ENCODE measurements at places on chromosomes 3 and 15. TPM values are rescaled to one million over a fixed set of nuclear protein-coding genes. Genes with fewer than 3 reads are reported as not detected.
A peak's percentile ranks its signal among the peaks of the same experiment; 100 is the strongest.

DNA sequence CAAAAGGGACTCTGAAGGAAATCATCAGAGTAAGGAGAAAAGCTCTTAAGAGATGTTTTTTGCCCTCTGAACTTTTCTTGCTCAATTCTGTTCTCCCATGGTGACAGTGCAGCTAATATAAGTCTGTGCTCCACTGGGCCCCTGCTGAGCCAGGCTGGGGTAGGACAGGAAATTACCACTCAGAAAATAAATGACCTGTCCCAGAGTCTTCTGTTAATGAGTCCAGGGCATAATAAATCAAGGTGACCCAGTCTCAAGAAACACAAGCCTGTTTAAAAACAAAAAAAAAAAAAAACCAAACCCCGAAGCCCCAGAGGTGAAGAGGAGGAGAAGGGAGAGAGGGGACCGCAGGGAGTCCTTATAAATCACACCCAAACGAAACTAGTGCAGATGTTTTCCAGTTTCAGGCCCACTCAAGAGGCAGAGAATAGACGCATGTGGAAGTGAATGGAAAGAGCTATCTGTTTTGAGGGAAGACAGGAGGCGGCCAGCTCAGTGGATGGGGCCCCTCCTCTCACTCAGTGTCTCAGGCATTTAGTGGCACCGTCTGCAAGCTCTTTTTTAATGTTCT lies 59.8 kb upstream of the BOC start:
- ATAC-seq: peak; percentile 87

- no peak for ATAC-seq
These were observed 87.4 kb upstream of the CCNL1 start for GRCh38 chr3:157247391-157247790.

- ATAC-seq: no peak
These were observed 138.8 kb downstream of the MYLK start for GRCh38 chr3:123745184-123745855.

- ATAC-seq: no peak
These were observed 463.7 kb upstream of the ARHGEF26 start for GRCh38 chr3:153657461-153657860.

GRCh38 chr3:43968465-43968864 lies 273.2 kb upstream of the TOPAZ1 start:
- ATAC-seq: no peak

GRCh38 chr3:140277886-140278285 lies 342.9 kb downstream of the CLSTN2 start:
- ATAC-seq: no peak

DNA sequence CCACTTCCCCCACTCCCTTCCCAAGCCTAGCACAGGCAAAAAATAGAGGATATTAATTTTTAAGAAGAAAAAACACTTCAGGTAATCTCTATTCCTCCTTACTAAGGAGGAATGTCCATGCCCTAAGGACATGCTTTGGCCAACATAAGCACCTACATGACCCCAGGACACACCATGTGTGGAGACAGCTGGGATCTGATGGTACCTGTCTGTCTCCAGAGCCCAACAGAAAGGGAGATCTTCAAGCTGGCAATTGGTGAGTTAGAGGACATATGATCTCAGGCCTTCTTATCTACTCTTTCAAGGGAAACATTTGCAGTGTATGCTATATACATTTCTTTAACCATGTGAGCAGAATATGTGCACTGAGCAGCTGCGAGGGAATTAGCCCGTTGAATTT lies 7.0 kb downstream of the TM4SF4 start:
- no peak for ATAC-seq

GRCh38 chr3:150286390-150287147 lies 121.5 kb upstream of the TSC22D2 start:
- ATAC-seq: peak; percentile 50

- no peak for ATAC-seq
These were observed 214.5 kb downstream of the SNRPN start for GRCh38 chr15:25169318-25169717.

GRCh38 chr3:40237889-40238571 lies 71.5 kb upstream of the EIF1B start:
- ATAC-seq: no peak

DNA sequence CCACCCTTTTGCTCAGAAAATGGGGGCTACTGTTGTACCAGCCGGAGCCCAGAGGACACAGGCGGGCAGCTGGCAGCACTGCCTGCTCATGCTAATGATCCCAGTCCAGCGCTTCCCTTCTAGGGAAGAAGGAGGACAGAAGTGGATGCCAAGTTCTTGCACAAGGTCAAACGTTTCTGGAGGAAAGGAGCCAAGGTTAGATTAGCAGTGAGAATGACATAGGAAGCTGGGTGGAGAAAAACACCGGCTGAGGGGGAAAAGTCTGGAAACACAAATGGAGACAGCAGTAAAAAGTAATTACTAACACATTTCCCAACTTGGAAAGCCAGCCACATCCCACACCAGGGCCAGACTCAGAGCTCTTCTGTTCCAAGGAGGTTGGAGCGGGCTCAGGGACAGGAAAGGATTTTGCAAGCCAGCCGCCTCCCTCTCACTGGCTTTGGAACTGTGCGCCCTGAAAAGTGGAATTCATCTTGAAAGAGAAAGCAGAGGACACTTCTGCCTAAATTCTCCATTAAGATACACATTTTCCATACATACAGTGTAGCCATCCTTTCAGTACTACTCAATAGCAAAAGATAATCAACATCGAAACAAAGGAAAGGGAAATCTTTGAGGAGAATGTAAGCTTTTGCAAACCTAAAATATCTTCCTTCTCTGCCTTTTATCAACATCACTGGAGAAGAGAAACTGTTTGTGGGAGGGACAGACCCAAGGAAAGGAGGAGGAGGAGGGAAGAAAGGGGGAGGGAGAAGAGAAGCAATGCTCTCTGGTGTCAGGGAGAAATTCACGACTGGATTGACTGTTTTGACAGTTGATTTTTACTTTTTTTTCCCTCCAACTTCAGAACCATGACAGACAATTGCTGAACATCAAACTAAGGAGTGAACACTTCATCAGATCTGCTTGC lies 133.6 kb downstream of the CD47 start:
- peak; percentile 95 for ATAC-seq

DNA sequence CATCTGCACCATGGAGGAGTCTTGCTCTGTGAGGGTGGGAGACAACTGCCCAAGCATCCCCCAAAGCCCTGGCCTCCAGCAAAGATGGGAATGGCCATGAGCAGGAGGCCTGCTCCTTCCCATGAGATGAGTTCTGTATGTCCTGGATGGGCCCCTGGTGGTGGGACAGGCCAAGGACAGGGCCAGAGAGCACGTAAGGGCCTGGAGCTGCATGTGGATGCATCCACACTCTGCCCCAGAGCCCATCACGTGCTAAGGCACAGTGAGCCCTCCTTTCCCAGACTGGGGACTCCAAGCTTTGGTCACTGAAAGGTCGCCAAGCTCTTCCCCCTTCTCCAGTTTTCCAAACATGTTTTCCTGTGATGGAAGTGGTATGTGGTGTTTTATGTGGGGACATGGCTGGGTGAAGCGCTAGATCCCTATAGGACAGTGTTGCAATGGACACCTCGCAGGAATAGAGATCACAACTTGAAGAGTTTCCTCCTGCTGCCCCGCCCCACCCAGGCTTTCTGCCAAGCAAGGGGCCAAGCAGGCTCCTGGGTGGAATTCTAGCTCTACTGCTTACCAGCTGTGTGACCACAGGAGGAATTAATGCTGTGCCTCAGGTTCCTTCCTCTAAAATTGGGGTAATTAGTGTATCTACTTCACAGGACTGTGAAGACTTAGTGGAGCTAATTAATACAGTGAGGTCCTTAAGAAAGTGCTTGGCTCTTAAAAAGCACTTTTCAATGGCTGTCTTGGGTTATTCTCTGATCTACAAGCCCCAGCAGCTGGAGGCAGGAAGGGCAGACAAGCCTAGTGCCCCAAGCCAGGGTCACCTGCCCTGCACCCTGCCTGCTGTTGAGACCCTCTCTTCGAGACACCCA lies 106.4 kb upstream of the RPL32 start:
- peak; percentile 50 for ATAC-seq

DNA sequence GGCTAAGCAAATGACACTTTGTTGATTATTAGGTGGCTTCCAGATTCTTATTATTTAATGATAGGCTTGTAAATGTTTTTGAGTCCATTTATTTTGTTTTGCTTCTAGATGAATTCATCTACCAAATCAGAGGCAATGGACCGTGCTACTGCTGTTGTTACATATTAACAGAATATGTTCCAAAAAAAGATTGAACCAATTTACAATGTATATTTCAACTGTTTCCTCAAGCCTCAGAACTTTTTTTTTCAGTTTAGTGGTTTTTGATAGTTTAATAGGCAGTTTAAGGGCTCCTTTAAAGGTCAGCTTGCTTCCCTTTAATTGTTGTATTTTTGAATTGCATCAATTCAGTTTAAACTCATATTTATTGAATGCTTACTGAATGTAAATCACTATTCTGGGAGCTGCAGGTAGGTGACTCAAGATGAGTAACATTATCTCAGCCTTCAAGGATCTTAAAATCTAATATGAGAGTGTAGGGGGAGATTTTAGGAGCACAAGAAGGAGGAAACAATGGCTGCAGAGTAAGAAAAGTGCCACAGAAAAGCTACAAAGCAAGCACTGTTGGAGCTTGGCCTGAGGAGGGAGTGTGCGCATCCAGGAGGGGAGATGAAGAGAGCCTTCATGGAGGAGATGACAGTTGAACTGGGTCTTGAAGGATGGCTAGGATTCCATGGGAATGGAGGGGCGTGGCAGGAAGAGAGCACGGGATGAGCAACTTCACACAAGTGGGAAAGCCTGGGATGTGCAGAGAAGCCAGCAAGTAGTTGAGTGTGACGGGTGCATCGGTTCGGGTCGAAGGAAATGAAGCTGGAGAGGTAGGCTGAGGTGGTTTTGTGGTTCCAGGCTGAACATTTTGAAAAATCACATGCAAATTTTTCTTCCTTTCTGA lies 14.7 kb downstream of the MAP2K1 start:
- no peak for ATAC-seq

GRCh38 chr3:171254315-171254714 lies 205.9 kb downstream of the TNIK start:
- ATAC-seq: no peak

DNA sequence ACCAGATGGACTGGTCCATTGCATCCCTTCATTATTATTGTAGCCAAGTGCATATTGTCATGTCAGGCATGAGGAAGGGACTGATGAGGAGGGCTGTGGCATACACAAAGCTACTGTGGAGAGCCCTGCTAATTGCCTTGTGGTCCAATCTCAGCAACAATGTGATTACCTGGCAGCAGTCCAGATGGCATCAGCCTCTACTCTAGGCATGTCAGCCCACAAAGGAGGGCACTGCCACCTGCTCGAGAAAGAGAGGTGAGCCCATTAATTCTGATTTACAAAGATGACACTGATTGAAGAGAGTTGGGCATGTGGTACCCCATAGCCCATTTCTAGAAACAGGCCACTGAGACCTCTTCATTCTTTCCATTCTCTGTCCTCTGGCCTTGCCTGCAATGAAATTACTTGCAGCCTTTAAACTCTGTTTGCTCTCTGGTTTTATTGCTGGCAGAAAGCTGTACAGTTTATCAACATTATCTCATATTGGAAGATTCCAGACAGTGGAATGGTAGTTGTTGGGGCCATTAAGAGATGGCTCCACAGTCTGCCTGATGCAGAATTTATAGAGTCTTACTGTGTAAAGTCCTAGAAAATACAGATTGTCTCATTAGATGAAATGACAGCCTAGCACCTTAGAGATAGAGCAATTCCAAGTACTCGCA lies 307.7 kb downstream of the ARPP21 start:
- no peak for ATAC-seq

DNA sequence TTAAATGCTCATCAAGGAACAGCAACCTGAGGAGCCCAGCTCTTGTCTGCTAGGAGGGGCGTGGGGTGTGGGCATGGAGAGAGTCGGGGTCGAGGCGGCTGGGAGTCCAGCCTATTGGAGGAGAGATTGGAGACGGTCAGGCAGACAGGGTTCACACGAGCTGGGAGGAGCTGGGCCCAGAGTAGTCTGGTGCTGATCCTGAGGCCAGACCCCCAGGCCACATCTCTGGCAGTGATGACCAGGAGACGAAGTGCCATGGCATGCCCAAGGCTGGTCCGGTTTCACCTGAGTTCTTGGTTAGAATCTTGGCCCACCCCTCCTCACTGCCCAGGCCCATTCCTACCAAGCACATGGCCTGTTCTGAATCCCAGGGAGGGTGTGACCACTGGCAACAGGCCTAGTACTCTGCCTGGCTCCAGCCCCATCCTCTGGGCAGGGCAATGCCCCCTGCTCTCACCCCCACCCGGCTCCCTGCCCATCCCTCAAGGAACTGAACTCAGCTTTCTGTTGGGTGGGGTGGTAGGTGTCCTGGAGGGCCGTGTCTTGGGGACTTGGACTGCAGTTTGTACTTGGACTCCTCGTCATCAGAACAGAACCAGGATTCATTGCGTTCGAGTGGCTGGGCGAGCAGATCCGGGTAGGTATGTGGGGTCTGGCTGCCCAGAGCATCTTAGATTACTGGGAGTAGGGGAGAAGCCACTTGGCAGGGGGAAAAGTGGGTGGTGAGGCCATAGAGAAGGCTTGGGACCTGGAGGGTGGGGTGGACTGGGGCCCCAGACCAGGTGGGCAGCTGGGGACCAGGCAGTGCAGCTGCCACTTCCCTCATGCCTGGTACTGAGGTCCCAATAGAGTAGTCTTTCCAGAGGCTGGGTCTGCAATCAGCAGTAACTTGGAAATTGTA lies 20.8 kb downstream of the SLC28A1 start:
- ATAC-seq: no peak

GRCh38 chr3:194936659-194937058 lies 251.0 kb downstream of the FAM43A start:
- ATAC-seq: no peak

- ATAC-seq: no peak
These were observed 28.7 kb upstream of the DAZL start for GRCh38 chr3:16633948-16634347.

GRCh38 chr15:78049691-78050440 lies 27.6 kb downstream of the TBC1D2B start:
- ATAC-seq: peak; percentile 40

DNA sequence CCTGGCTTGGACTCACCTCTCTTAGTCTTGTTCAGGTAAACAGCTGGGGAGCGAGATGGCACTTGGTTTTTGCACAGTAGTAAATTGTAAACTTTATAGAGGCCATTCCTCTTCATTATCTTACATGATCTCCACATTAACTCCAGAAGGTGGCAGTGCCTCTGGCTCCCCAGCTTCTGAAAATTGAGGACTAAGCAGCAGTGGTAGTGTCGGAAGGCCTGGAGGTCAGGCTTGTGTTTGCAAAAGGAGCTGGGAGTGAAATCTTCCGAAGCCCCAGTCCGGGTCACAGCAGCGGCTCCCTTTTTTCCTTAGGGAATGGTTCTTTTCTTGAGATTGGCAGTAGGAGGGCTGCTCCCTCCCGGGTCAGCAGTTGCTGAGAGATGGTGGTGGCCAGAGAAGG lies 85.7 kb downstream of the FNDC3B start:
- ATAC-seq: no peak

- no peak for ATAC-seq
These were observed 24.8 kb upstream of the BOC start for GRCh38 chr3:113186566-113186965.

Gene FBXW12
- total RNA-seq: not detected

Gene NCK1
- 44.6 TPM for total RNA-seq

Gene CCR1
- total RNA-seq: 12.3 TPM

Gene IGF2BP2
- total RNA-seq: 3.9 TPM

Gene ENTPD3
- 0.58 TPM for total RNA-seq

Gene SLC12A1
- not detected for total RNA-seq

Gene GPR27
- 1.7 TPM for total RNA-seq

Gene DPPA4
- not detected for total RNA-seq

Gene ALDH1A3
- 93.3 TPM for total RNA-seq

All from gastroesophageal sphincter (tissue), 4 donors.